ENCODE measurements at places on chromosomes 7 and 10.

DNA sequence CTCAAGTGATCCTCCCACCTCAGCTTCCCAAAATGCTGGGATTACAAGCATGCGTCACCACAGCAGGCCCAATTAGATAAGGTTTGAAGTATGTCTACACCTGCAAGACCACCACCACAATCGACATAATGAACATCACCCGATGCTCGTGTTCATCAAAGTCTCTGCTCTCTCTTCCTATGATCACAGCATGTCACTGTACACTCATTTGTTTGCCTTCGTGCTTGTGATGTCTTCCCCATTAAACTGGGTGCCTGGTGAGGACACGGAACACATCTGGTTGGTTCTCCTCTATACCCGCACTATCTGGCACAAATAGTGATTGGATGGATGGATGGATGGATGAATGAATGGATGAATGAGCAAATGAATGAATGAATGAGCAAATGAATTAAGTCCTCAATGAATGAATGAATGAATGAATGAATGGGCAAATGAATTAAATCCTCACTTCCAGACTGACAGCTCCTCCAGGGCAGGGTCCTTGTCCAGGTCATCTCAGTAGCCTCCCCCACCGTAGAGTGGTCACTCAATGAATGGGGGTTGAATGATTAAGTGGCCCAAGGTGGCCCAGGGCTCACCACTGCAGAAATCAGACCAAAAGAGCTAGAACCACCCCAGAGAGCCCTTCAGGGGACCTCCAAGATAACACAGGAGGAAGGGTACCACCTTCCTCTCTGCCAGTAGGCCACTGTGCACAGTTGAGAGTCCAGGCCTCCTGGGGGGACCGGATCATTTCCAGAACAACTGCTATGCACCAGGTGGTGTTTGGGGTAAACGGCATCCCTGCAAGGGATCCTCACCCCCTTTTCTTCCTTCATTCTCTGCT, 101.9 kb upstream of the TNRC18 start:
- peak; percentile 61 for DNase-seq

- no peak for DNase-seq
These were observed 437.1 kb downstream of the LRMDA start for GRCh38 chr10:75868574-75868973.

DNA sequence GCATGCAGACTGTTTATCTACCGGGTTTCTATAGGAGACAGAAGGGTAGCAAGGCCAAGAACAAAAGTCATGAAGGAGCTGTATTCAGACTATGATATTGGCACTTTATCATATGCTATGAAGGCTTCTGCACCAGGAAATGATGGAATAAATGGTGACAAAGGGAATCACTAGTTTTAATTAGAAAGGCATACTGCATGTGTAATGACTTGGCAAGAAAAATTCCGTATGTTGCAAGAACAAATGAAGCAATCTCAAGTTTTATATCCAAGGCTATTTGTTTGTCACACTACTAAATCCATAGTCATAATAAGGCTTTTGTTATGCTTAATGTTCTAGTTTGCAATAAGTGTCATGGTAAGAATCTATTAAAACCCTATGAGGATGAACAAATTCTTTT, 230.9 kb downstream of the ZEB1 start:
- DNase-seq = no peak

GRCh38 chr7:102289057-102289456, 2.4 kb downstream of the SH2B2 start:
- no peak for DNase-seq

DNA sequence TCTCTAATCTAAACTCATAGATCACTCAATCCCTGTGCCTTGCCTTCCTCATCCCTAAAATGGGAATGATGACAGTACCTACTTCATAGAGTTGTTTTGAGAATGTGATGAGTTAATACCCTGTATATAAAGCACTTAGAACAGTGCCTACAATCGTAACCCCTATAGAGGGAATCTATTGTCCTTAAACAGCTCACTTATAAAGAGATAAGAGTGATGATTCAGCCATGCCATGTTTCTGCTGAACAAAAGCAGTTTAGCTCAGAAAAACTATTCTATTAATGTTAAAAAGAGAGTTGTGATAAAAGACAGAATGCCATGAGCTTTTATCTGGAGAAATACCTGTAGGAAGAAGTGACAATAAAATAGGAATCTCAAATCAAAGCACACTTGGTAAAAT, 63.6 kb downstream of the CUBN start:
- no peak for DNase-seq

GRCh38 chr7:1446620-1447032, 12.6 kb downstream of the MICALL2 start:
- DNase-seq = no peak

Measured in right cardiac atrium (tissue), 5 donors.